Stimulated activated CD4-positive, alpha-beta T cell treated with anti-CD3 and anti-CD28 coated beads, Interleukin-12 subunit alpha, Interleukin-12 subunit beta, amount 100 ng/mL, for 4 hours (primary cell): ENCODE measurements at places on chromosomes 11 and 22.

- DNase-seq: no peak
These were observed 5.3 kb upstream of the NAP1L4 start for GRCh38 chr11:2997406-2997805.

DNA sequence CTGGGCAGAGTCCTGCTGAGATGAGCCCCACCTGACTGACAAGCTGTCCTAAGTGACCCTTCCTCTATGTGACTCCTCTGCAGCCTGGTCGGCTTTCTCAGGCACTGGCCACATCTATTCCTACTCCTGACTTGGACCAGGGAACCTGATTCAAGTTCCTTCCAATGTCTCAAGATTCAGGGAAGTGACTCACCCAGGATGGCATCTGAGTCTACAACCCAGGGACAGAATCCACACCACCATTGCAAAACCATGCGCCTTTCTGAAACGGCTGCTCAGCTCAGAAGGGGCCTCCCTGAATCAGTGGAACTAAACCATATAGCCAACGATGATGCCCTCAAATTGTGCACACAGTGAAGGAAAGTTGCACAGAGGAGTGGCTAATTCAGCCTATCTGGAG lies 63.9 kb upstream of the CSNK2A3 start:
- DNase-seq: no peak

GRCh38 chr11:121095561-121095960 lies 5.5 kb upstream of the TECTA start:
- no peak for DNase-seq

DNA sequence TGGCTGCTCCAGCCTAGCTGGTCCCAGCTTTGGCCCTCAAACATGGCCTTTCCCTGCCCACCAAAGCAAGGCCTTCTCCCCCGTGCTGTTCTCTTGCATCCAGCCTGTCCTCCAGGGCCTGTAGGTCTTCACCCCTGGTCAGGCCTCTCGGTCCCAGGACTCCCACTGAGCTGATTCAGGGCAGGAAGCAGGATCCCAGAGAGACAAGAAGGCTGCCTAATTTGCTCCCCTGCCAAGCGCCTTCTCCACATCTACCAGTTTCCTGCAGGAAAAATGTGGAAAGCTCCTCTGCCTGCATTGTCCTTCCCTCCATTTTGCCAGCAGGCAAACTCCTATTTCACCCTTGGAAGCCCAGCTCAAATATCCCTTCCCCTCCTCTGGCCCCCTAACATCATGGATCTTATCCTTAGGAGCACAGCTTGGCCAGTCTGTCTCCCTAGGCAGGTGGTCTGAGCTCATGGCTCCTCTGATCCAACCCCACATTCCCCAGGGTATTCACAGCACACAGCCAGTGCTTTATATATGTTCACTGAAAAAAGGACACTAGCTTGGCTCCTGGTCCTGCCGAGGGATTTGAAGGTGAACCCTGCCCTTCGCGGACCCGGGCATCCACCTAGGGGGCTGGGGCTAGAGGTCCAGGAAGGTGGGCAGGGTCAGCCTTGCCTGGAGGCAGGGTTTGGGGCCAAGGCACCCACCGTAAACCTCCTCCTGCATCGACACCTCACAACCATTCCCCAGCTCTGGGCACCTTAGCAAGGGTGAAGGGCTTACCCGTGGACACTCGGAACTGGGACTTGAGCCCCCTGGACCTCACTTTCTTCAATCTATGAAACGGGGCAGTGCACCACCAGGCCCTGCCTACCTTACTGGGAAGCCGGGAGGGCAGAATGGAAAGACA lies 968 bp downstream of the RHBDD3 start:
- DNase-seq: no peak

GRCh38 chr11:133969112-133969511 lies 12.3 kb upstream of the IGSF9B start:
- no peak for DNase-seq

DNA sequence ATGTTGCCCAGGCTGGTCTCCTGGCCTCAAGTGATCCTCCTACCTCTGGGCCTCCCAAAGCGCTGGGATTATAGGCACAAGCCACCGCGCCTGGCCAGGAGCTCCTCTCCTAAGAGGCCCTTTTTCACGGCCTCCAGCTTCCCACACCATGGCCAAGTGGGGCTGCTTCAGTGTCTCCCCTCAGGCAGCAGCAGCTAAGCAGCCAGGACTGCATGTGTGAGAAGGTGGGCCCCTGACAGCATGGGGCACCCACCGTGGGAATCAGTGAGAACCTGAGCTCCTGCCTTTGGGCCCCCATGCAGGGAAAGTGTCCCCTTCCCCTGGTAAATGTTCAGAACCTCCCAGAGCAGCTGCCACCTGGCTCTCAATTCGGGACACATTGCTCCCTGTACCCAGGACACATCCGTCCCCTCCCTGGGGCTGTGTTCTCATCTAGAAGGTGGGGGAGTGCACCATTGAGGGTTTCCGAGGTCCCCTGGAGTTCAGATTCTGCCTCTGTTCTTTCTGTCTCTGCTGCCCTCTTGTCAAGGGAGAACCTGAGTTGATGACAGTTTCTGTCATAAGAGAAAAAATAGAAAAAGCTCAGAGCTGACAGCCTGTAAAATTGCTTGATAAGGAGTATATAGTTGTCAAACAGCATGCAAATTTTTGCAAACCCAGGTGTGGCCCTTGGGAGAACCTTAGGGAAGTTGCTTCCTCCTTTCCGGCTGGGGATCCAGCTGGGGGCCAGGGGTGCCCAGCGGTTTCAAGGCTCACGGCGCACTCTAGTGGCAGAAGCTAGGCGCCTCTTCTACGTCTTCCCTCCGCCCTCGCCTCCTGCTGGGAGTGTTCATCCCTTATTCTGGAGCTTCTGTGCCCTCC lies 29.7 kb downstream of the FAM83F start:
- peak; percentile 63 for DNase-seq

GRCh38 chr11:119912229-119912628 lies 183.2 kb upstream of the NECTIN1 start:
- no peak for DNase-seq

DNA sequence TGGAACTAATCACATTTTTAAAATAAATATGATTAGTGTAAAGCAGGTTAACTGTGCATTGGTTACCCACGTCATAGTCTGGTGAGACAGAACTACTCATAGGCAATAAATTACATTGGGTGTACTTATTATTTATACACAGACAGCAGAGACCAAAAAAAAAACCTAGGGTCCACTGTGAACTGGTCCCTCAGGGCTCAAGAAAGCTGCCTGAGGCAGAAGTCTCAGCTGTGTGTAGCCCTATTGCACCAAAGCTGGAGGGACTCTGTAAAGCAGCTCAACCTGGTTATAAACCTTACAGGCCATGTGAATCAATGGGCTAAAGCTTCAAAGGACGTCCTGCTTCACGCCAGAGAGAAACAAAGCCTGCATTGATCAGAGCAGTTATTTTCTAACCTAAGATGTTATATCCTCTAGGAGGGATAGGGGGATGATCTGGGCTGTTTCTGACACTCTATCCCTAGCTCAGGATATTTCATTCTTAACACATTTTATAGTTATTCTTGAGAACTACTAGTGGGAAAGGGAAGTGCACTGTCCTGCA lies 432.2 kb upstream of the ANO3 start:
- no peak for DNase-seq

- DNase-seq: no peak
These were observed 2084.3 kb downstream of the LRRC4C start for GRCh38 chr11:39374963-39375698.

DNA sequence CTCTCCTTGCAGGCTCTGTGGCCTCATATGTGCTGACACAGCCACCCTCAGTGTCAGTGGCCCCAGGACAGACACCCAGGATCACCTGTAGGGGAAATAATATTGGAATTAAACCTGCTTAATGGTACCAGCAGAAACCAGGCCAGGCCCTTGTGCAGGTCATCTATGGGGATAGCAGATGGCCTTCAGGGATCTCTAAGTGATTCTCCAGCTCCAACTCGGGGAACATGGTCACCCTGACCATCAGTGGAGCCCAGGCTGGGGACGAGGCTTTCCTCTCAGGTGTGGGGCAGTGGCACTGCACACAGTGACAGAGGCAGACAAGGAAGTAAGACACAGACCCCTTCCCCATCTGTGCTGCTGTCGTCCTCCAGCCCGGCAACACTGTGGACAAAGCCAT lies 16.9 kb downstream of the GGTLC2 start:
- no peak for DNase-seq

- DNase-seq: no peak
These were observed 23.5 kb downstream of the LARGE1 start for GRCh38 chr22:33896575-33897447.

DNA sequence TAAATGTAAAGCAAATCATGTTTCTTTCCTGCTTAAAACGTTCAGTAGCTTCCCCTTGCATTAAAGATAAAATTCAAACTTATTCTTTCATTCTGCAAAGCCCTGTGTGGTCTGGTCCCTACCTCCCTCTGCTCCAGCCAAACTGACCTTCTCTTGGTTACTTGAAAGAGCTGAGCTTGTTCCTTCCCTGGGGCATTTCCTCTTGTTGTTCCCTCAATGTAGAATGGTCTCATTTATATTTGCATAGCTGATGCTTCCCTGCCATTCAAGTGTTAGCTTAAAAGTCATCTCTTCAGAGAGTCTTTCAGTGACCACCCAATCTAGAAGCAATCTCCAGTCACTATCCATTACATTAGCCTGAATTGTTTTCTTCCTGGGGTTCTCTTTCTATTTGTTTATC lies 1618.5 kb upstream of the TENM4 start:
- no peak for DNase-seq

DNA sequence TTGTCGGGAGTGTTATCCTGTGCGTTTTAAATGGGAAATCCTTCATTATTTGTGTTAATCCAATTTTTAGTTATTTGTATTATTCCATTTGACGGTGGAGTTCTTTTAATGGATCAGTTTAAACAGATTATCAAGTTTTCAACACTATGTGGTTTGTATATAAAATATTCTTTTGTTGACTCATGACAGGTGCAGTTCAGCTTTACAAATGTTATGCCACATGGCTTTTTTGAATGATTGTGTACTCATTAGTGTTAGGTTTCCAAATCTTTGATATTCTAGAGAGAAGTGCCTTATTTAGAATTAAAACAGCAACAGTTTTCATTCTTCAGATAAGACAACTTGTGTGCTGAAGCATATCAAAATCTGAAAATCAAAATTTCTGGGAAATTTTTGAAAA lies 2.4 kb downstream of the JAM3 start:
- no peak for DNase-seq

GRCh38 chr11:72222106-72222891 lies 2.3 kb upstream of the INPPL1 start:
- DNase-seq: no peak

DNA sequence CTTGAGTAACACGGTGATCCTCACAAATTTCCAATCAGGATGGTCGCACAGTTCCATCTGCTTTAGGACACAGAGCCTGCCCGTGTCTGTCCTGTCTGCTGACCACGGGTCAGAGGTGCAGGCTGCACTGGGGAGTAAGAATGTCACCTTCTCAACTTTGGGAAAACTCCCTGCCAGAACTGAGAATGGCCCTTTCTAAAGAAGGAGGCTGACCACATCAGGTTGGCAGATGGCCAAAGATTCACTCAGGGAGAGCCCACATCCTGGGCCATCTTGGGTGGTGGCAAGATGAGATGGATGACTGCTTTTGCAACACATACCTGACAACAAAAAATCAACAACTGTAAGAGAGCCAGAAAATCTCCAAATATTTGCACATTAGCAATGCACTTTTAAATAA lies 101.9 kb downstream of the IGLL1 start:
- DNase-seq: no peak

DNA sequence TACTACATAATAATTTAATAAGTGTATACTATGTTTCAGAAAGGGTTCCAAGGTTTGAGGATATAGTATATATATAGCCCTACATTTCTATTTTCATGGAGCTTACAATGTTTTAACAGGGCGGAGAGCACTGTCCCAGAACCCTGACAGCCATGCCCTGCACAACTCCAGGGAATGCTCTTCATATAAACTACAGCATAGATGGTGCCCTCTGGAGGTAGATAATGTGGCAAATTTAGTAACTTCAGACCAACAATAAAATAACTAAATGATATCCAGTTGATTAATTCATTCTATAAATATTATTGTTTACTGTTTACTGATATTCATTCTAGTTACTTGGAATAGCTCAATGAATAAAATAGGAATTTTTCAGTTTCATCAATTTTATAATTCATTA lies 693.7 kb upstream of the CCDC179 start:
- no peak for DNase-seq

- DNase-seq: no peak
These were observed 67.2 kb downstream of the CECR2 start for GRCh38 chr22:17436382-17436980.

DNA sequence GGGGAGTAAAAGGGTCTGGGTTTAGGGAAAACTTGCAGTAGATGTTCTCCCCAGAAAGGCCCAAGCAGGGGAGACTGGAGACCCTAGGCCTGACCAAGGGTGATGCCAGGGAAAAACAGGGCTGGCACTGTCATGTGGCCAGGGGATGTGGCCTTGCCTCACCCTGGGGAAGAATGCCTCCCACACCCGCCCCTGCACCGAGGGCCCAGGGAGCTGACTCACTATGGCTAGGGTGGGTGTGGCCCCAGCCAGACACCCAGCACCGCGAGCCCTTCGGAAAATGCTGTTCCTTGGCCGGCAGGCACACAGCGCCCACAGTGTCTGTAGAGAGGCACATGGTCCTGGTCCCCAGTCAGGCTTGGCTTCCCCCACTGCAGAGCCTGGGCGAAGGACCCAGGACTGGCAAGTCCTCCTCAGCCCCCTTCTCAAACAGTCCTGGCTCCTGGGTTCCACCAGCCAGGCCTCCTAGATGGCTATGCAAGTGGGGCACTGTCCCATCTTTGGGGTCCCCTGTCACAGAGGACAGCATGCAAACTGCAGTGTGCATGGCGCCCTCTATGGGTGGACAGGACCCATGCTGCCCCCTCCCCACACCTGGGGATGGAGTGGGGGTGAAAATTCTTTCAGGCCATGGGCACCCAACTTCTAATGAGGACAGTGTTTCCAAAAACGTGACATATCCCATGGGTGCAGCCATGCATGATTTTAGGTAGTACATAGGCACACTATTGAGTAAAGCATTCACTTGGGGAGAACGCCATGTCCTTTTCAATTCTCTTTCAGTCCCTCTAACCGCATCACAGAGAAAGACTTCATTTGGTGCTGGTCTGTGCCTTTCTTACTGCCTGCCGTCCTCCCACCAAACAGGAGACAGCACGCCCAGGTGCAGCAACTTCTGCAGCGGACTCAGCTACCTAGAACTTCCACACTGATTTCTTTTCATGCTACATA lies 15.2 kb downstream of the TMPRSS5 start:
- DNase-seq: peak; percentile 4

DNA sequence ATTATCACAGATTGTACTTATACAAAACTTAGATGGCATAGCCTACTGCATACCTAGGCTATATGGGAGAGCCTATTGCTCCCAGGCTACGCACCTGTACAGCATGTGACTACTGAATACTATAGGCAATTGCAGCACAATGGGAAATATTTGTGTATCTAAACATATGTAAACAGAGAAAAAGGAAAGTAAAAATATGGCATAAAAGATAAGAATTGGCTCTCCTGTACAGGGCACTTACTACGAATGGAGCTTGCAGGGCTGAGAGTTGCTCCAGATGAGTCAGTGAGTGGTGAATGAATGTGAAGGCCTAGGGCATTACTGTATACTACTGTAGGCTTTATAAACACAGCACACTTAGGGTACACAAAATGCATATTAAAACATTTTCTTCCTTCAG lies 13.2 kb downstream of the APOL6 start:
- DNase-seq: no peak
